ENCODE measurements at places on chromosomes 16 and 17.

- DNase-seq = no peak
Measured at GRCh38 chr17:60065136-60065535, 13.6 kb downstream of the HEATR6 start.

DNA sequence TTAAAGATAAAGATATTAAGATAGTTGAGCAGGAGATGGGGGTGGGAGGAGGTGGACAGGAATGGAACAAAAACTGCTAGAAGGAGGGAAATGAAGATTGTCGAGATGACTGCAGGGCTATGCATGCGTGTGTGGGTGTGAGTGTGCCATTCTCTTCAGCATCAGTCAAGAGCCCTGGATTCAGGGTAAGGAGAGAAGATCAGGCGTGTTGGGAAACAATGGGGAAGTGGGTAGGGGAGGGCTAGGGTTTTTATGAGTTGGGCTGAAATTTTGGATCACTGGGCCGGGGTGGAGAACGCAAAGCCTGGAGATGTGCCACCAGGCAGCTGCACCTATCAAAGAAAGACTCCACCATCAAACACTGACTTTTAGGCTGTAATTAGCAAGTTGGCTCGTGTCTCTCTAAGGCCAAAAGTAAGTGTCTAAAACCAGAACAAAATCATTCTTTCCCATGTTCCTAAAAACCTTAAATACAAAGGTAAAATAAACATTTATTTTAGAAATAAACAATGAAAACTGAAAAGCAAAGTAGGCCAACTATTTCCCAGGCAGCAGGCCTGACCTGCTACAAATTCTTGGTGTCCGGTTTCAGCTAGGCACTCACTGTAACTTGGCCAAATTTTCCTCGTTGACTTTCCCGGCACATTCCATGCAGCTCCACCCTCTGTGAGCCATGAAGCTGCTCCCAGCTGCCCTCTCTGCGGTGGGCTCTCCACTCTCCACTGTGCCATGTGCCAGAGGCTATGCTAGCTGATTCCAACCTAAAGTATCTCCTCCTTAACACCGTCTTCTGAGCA, 4.2 kb downstream of the CDRT4 start:
- DNase-seq = no peak

DNA sequence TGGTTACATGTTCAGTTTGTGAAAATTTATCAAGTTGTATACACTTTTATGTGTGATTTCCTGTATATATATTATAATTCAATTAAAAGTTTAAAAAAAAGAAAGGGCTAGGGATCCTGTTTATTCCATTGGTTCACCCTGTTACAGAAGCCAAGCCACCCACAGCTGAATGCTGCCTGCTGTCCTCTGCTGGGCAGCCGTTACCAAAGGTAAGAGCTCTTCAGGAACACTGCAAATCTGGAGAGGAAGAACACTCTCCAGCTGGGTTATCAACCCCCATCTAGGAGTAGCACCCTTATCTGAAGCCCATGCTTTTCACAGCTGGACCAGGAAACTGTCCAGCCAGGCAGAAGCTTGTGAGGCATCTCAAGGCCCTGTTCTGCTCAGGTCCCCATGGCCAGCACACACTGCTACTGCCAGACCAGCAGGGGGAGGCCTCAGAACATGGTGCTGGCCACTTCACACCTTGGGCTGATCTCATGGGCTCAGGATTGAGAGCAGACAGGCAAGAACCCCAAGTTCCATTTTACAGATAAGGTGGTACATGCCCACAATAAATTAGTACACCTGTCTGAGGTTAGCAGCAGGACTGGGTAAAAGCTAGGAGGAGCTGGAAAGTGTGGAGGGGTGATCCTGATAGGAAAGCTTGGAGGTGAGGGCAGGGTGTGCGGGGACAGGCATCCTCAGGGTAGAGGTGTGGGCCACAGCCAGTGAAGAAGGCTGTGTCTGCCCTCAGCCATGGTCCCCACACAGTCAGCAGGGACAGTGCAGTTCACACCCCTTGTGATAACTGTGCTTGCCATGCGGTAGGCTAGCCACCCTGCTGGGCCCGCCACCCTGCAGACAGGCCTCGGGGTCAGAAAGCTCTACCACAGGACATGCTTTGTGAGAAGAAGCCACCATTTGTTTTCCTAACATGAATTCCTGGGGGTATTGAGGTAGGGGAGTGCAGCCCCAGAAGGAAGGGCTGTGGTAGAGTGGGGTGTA, 54.3 kb upstream of the SREBF1 start:
- DNase-seq = peak; percentile 28

DNA sequence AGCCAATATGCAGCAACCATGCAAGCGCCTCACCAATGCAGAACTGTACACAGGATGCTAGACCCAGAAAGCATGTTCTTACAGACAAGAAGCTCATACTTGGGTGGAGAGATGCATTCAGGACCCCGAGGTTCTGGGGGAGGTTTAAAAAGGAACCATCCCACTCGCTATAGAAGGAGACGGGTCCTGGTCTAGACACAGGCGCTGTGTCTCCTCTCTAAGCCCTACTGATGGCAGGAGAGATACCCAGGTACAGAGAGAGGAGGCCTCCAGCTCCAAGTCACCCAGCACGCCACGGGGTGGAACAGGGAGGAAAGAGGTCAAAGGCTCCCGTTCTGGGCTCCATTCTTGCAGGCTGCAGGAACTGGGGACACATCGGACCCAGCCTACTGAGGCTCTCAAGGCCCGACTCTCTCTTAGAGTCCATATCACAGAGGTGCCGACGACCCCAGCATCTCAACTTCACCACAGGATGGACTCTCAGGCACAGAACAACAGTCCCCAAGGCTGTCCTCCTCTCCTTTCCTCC, 28.0 kb downstream of the SRCIN1 start:
- DNase-seq = no peak

DNA sequence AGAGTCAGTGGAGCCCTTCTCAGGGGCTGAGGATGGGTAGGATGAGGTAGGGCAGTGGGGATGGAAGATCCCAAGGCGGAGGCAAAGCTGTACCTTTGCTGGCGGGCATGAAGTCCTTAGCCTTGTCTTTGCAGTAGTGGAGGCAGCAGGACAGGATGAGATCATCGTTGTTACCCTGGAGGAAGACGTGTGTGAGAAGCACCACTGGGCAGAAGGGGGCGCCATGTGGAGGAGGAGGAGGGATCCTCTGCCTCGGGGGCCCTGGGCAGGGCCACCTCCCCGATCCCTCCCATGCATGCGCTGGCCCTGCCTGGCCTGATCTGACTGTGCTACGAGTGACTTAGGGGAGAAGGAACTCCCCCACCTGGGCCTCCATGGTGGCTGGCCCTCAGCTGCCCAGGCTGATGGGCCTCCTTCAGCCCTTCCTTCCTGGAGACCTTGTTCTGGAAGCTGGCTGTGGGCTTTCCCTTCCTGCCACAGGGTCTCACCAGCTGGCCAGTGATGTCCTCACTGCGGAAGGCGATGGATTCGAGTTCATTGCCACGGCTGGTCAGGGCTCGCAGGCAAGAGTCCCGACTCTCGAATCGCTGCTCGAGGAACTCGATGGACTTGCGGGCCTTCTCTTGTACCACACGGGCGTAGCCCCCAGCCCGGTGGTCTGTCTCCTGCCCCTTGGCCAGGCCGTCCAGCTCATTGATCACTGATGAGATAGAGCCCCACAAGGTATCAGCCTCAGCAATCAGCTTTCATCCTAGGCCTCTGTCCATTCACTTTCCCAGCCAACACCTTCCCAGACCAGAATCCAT, 10.3 kb downstream of the HIC1 start:
- peak; percentile 46 for DNase-seq

- no peak for DNase-seq
Measured at GRCh38 chr16:47363761-47364160, 97.1 kb downstream of the ITFG1 start.

GRCh38 chr17:37731056-37731455, 13.8 kb downstream of the HNF1B start:
- DNase-seq = no peak

DNA sequence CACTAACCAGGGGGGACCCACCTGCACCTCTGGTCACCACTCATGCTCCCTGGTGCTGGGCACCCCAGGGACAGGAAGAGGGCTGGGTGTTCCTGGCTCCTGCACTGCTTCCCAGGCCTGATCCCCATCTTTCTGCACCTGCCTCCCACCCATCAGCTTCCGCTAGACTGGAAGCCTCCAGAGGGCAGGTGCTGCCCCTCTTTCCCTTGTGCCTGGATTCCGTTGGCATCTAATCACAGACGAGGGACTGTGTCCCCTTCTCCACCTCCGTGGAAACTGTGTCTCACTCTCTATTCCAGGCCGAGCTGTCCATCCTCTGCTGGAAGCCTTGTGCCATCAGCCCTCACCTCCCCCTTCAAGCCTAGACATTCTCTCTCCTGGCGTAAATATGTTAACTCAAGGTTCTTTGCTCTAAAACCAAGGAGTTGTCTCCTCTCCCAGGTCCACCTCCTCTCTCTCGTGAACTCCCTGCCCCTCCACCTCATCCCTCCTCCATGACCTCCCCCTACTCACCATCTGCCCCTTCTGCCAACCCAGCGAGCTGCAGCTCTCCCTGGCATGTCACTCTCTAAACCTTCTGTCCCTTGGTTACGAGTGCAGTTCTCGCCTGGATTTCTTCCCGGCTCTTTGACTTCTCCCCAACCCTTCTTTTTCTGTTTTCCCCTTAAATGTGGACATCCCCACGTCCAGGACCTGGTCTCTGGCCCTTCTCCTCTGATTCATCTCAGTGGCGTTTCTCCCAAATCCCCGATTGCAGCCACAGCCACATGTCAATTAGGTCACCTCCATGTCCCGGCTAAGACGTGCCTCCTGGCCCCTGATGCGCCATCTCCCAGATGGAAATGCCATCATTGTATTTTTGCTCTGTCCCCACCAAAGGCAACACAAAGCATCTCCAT, 107.7 kb downstream of the SEC14L1 start:
- DNase-seq = no peak

DNA sequence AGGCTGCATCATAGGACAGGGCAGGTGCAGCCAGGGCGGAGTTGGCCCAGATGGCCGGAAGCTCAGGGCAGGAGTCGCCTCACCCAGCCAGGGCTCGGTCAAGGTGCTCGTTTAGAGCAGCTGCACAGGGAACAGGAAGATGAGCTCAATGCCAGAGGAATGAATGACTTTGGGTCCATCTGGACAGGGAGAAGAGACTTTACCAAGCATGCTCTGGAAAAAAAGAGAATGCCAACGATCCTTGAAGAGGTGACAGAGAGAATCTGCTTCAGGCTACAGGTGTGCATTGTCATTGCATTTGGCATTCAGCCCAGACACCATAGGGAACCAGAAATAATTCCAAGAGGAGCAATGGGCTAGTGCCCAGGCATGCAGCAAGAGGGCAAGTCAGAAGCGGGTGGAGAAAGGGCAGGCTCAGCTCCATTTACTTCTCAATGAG, 6.7 kb upstream of the MPP3 start:
- no peak for DNase-seq

DNA sequence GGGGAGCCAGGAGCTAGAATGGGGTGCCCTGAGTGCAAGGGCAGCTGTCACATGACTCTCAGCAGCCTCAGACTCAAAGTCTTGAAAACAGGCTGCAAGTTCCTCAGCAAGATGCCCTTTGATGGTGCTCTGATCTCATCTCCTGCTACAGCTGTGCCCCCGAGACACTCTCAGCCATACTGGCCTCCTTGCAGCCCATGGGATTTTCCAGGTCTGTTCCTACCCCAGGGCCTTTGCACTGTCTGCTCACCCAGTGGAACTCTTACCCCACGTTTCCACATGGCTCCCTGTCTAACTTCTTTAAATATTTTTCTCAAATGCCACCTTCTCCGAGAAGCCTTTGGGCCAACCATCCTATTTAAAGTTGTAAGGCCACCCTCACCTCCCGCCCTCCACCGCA, 146.9 kb downstream of the C16orf95 start:
- no peak for DNase-seq

DNA sequence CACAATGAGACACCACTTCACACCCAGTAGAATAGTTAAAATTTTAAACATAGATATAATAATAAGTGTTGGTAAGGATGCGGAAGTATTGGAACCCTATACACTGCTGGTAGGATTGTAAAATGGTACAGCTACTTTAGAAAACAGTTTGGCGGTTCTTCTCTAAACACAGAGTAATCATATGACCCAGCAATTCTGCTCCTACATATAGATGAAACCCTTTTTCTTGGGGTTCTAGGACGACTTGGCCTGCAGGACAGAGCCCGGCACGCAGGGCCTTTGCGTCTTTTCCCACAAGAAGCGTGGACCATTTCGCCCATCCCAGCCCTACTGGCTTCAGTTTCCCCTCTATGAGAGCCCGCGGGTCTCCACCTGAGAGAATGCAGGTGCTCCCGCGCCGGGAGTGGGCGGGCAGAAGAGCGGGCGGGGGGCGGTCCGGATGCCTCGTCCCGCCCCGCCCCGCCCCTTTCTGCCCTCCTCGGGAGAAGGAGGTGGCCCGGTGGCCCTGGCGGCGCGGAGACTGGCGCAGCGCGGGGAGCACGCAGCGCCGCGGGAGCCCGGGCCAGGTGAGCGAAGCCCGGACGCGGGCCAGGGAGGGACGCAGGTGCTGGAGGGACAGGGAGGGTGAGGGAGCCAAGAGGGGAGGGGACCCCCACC, at the start of gene SDR42E2:
TSS of gene SDR42E2 (plus strand) at position 508 of the 657 bp plus-strand sequence. CDS start 3,077 bp downstream, outside the sequence.
- peak; percentile 30 for DNase-seq

- DNase-seq = no peak
Measured at GRCh38 chr16:66357523-66357928, 9.0 kb upstream of the CDH5 start.

DNA sequence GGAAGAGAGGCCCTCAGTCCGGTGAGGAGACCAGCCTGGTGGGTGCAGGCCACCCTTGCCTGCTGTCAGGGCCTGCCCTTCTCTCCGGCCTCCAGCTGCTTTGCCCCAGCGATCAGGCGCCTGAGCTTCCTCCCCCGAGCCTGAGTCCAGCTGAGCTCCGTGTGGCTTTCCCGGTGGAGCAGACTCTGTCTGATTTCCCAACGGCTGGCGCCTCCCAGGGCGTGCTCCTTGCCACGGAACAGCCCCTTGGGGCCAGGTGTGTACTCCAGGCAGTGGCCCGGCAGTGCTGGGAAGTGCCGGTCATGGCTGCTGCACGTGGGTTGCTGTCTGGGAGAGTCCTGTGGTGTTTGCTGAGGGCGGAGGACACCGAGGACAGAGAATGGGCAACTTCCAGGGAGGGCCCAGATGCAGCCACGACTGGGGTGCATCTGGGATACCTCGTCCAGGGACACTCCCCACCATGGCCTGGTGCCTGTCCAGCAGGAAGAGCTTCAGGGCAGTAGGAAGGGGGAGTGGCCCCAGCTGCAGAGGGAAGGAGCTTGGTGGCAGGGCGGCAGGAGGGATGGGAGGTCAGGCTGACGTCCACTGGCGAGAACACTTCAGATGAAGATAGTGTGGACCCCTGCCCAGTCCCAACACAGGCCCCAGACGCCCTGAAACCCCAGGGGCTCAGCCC, 22.5 kb downstream of the METRNL start:
- no peak for DNase-seq

DNA sequence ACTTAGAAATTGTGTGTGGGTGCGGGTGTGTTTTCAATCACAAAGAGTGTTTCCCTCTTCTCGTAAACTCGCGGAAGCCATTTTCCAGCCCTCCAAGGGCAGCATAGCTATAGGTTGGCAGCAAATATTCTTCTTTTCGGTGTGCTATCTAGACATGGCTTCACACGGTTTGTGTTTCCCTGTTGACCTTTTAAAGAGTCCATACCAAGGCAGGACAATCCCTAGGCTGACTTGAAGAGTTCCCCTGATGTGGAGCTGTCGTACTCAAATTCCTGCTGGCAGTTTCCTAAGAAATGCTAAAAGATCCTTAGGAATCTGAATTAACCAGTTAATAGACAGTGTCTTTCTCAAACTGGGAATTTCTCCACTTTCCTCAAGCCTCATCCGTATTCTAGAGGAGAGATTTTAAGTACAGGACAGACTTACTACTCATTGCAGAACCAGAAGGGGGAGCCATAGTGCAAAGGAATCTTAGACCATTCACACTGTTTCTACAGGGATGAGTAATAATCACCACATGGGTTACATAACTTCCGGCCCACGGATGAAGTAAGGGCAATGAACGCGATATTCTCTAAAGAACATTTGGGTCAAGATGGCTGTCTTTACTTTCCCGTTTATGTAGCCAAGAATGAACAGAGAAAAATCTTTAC, 288.6 kb upstream of the ELAC2 start:
- no peak for DNase-seq

Measured in activated CD4-positive, alpha-beta T cell treated with anti-CD3 and anti-CD28 coated beads, Interleukin-2, amount 50 U/mL, for 4 hours (primary cell).